ENCODE measurements at places on chromosomes 11 and 22.

GRCh38 chr11:68442433-68442832 is 18.1 kb upstream of the PPP6R3 start:
- no peak for DNase-seq

DNA sequence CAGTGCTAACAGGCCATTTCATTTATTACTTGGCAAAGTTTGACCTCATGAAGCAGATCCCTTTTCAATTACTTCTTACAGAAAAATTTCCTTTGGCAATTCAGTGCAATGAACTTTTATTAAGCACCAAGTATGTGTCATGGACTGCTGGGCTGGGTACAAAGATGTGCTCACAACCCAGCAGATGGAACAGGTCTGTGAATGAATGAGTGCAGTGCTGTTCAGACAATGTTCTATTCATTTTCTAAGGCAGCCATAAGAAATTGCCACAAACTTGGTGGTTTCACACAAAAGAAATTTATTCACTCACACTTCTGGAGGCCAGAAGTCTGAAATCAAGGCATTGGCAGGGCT is 428.5 kb downstream of the SOX6 start:
- no peak for DNase-seq

DNA sequence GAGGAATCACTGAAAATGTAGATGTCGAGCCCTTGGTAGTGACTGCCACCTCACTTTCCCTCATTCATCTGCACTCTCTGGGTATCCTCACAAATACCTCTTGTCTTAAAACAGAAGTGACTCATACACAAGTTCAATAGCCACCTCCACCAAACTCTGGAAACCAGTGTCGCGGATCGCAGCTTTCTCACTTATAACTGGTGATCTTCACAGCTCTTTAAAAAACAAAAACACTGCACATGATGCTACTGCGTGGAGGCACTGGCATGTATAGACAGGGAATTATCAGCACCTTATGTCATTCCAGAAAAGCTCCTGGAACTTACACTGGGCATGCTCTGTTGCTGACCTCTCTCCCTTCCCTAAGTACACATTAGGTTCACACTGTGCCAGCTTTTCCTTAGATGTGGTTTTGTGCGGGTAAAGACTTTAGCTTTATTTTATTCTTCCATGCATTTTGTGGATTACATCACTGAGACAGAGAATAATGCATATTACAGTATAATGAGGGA is 425.5 kb upstream of the CADM1 start:
- DNase-seq, result no peak

DNA sequence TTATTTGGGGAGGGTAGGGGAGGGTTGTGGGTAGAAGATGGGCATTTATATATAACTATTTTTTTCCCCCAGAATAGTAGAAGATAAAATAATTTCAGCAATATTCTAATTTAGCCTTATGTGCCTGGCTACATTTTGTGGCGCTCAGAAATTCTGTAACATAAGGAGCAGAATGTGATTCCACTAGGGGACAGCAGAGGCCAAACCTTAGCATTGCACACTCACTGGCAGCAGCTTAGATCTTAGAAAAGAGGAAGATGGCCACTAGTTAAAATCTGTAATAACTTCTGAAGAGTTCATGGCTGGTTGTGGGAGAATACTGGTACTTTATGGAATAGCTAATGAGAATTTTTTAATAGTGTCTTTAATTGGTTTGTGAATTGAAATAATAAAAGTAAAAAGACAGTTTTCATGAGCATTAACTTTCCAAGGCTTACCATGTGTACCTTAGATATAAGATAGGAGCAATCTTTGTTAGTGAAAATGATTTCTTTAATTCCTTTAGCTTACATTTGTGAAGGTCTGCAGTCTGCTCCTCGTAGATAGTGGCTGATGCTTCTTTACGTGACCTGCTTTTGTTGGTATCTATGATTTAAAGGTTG is 33.1 kb downstream of the DDX10 start:
- no peak for DNase-seq

DNA sequence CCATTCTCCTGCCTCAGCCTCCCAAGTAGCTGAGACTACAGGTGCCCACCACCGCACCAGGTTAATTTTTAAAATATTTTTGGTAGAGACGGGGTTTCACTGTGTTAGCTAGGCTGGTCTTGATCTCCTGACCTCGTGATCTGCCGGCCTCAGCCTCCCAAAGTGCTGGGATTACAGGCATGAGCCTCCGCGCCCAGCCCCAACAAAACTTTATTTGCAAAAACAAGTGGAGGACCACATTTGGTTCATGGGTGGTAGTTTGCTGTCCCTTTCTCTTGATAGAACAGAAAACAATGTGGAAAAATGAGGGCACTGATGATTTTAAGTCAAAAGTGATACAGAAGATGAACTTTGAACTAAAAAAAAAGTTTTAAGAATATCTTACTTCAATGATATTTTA is 121.8 kb upstream of the SERPIND1 start:
- DNase-seq, result no peak

- no peak for DNase-seq
These were observed 286.4 kb downstream of the NXPE2 start for GRCh38 chr11:114964676-114965214.

DNA sequence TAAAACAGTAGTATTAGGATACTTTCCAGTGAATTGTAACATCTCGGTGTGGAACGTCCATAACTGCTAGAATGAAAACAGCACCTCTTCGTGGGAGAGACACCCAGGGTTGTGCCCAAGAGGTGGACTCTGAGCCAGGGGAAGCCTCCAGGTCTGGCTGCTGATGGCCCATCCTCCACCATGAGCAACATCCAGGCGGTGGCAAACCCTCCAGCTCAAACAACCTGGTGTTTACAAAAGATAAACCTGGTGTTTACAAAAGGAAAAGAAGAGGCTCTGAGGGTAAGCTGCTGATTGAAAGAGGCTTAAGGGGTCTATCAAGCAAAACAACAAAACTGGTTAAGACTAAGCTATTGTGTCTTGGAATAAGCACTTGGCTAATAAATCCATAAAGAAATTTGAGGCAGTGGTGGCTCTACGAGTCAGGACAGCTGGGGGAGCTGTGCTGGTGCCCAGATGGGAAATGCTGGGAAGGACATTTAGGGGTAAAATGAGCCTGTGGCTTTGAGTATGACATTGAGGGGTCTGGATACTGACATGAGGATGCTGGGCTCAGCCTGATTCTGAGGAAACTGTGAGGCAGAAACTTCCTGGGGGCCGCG is 909.0 kb downstream of the BRD1 start:
- no peak for DNase-seq

- no peak for DNase-seq
These were observed 109.6 kb downstream of the SCN3B start for GRCh38 chr11:123544631-123545375.

DNA sequence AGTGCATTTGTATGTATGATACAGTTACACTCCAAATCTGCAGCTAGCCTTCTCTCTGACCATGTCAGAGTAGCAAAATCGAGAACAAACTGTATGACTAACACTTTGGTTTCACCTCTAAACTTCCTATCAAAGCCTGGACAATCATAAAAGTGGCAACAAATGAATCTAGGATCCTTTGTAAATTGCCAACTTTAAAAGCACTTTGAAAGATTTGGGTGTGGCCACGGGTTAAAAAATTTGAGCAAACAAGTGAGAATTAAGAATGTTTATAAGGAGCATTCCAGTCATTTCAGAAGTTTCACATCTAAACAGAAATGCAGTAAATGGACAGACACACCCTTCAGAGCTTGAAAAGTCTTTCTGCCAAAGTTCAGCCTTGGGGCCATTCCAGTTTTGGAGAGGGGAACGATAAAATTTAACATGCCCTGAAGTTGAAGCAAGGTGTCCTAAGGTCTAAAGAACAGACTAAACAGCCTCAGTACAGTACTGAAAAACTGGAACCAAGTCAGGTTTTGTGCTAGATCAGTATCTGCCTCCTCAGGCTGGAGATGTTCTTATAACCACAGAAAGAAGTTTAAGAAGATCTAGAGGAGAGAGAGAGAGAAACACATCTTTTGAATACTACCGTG is 181.9 kb upstream of the BDNF start:
- DNase-seq, result no peak

GRCh38 chr11:128365044-128365443 is 222.3 kb downstream of the ETS1 start:
- no peak for DNase-seq

GRCh38 chr11:110447897-110448745 is 18.4 kb downstream of the FDX1 start:
- DNase-seq, result no peak

GRCh38 chr11:88594274-88594950 is 256.9 kb upstream of the CTSC start:
- DNase-seq, result no peak

GRCh38 chr22:29207562-29208501 is 2.1 kb downstream of the EMID1 start:
- no peak for DNase-seq

- DNase-seq, result no peak
These were observed 1.9 kb upstream of the CHKA start for GRCh38 chr11:68122936-68123539.

DNA sequence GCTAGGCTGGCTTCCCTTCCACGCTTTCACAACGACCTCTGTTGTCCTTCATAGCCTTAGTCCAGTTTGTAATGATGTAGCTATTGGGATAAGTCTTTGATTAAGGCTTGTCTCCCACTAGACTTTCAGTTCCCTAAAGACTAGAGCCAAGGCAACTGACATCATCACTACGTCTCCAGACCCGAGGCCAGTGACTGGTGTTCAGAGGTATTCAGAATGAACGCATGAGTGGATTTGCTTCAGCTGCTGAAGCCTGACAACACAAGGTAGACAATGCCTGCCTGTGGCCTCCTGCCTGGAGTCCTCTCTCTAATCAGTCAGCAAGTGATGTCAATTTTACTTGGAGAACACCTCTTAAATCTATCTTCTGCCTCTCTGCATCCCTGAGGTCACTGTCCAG is 13.6 kb downstream of the EFCAB6 start:
- DNase-seq, result no peak

DNA sequence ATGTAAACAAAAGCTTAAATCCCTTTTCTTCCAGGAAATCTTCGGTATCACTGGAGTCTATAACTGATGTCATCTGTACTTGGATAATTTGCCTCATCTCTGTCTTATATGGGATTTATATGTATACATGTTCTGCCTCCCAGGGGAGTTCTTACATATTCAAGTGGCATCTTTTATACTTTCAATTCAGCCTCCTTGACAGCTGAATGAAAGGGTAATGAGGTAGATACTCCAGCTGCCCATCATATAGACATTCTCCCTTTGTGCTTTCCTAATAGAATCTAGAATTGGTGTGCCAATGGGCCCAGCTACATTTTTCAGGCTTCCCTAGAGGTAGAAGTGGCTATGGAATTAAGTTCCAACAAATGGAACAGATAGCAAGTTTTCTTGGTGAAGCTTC is 223.8 kb downstream of the LRRC4C start:
- no peak for DNase-seq

- DNase-seq, result no peak
These were observed 45.3 kb downstream of the TMEM135 start for GRCh38 chr11:87083029-87083428.

- DNase-seq, result no peak
These were observed 18.1 kb downstream of the CECR2 start for GRCh38 chr22:17387356-17387755.

DNA sequence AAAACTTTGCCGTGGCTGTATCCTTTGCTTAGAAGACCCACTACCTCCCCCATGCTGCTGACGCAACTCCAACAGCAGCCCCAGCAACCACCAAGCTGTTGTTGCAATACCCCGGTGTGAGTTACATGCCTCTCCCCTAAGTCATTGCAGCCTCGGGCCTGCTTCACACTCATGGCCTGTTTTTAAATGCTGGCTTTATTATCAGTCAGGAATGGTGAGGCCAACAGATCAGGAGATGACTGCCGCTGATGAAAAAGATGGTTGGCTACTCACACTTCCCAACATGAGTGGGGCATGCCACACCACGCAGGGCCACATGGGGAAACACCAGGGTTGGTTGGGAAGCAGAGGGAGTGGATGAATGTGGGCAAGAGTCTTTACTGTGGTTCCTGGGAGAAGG is 171.5 kb upstream of the SYT13 start:
- DNase-seq, result no peak

GRCh38 chr22:26536762-26537134 is 24.5 kb upstream of the TFIP11 start:
- DNase-seq, result no peak

DNA sequence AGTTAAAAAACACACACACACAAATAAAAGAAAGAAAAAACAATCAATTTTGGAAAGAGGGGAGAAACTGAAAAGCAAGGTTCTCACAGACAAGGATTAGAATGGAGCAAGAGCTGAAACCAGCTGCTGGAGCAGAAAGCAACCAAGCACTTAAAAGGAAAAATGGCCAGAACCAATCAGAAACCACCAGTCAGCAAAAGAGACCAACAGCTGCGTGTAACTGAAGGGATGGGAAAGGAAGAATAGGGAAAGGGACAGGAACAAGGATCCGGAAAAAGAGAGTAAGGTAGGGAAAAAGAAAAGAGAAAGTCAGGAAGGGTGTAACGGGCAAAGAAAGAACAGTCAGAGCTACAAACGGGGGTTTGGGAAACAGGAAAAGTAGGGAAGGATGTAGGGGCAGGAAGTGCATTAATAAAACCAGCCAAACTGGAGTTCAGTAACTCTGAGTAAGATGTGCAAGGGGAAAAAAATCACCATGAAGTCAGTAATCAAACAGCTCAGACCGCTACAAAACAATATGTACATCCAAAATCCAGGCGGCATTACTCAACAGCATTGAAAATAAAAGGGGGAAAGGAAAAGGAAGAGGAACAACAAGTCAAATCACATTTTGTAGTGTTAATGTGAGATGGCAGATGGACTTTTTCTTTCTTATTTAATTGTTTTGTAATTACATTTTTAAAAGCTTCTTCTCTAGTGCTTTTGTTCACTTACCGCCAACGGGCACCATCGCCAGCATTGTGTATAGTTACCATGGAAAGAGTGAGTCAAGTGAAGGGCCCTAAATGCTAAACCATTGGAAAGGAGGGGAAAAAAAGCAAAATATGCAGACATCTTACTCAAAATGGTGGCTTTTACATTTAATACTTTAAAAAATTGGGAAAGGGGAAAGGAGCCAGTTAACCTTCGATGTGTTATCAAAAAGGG is 49.2 kb downstream of the APOL5 start:
- no peak for DNase-seq

- DNase-seq, result no peak
These were observed 52.3 kb downstream of the PISD start for GRCh38 chr22:31609716-31610115.
